ENCODE measurements at places on chromosomes 16 and 17.

DNA sequence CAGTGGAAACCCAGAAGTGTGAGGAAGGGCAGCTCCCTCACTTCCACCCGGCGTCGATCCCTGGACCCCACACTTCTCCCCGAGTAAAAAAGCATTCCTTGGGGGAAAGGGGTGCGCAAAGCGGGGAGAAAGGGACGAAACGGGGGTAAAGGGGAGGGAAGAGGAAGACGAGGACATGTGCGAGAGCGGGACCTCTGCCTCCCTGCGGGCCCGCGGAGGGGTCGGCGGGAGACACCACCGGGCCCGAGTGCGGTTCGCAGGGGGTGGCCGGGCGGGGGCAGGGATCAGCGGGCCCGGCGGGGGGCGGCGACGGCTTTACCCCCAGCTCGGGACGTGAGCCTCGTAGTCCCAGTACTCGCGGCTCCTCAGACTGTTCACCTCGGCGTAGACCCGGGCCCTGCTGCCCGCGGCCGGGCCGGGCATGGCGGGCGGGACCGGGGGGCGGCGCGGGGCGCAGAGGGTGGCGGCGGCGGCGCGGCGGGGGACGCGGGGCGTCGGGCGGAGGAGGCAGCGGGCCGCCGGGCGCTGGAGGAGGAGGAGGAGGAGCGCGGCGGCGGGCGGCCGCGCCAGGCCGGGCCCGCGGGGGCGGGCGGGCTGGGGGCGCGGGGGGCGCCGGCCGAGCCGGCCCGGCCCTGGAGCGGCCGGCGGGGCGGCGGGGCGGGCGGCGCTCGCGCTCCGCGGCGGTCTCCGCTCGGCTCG lies 443 bp downstream of the CSNK2A2 start:
- no peak for DNase-seq

- DNase-seq: no peak
Measured at GRCh38 chr17:59617156-59617732, 2.5 kb upstream of the CLTC start.

DNA sequence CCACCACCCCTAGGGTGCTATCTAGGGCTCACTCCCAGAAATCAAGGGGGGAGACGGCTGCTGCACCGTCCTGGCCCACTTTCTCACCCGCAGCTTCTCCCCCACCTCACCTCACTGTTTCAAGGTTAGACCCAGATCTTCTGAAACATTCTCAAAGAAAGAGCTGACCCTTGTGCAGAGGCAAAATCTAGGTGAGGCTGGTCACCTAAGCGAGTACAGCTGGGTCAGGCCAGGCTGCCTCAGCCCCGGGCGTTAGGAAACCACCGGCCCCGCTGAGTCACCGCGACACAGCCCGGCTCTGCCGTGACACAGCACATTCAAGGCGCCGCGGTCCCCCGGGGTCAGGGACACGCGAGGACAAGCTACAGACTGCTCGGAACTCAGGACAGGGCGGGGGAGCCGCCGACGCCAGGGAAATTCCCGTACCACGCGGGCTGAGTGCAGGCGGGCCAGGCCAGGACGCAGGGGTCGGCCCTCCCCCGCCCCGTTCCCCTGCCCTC lies 27.1 kb downstream of the GNPTG start:
- peak; percentile 11 for DNase-seq

- no peak for DNase-seq
Measured at GRCh38 chr17:4490637-4491061, 8.0 kb upstream of the SPNS2 start.

GRCh38 chr16:73149334-73149733 lies 101.4 kb upstream of the ZFHX3 start:
- DNase-seq: no peak

- no peak for DNase-seq
Measured at GRCh38 chr16:12498077-12498476, 305.6 kb downstream of the CPPED1 start.

DNA sequence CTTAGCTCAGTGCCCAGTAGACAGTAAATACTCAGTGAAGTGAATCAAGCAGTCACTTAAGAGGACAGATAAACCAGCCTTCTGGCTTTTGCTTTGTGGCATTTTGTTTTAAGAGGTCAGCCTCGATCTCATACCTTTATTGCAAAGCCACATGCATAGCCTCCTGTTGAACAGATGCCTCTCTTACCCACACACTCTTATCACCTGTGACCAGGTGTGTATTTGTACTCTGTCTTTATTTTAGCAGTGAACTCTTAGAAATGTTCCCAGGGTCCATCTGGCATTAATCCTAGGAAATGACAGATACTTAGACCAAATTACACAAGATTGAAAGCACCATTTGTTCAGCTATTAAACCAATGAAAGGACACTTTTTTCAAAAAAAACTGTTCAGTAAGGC lies 1426.5 kb downstream of the CDH11 start:
- no peak for DNase-seq

DNA sequence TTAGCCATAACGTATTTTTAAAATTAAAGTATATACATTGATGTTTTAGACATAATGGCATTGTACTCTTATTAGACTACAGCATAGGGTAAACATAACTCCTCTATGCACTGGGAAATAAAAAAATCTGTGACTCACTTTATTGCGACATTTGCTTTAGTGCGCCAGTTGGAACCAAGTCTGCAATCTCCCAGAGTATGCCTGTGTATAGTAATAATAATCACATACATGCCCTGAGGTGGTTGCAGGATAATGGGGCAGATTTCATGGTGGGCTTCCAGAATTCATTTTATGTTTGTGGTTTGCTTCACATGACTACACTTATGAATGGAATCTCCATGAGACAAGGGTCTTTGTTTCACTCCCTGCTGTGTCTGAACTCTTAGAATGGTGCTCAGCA lies 66.9 kb upstream of the N4BP1 start:
- no peak for DNase-seq

- DNase-seq: no peak
Measured at GRCh38 chr16:69073181-69073702, 32.2 kb upstream of the HAS3 start.

GRCh38 chr16:10367616-10368188 lies 18.2 kb upstream of the ATF7IP2 start:
- DNase-seq: no peak

- peak; percentile 12 for DNase-seq
Measured at GRCh38 chr16:74601126-74601871, 5.6 kb downstream of the GLG1 start.

GRCh38 chr16:72850853-72851252 lies 197.1 kb downstream of the ZFHX3 start:
- DNase-seq: no peak

DNA sequence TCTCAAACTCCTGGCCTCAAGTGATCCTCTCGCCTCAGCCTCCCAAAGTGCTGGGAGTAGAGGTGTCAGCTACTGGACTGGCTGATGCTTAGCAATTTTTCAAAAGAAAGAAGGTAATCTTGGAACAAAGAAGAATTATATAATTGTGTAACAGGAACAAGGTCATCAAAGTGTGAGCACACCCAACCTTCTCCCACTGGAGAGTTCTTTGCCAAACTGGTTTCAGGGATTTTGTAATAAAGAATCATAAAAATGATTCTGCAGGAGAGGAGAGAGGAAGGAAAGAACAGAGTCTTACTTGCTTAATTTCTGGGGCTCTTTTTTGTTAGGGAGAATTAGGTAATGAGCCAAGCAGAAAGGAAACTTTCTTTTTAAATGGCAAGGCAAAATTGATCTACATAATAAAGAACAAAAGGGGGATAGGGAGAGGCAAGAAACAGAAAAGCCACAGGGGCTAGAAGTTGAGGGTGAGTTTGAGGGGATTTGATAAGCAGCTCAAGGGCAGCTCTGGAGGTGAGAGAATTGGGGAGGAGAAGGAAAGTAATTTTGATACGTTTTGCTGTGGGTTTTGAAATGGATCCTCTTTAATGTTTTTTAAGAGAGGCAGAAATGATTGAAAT lies 21.3 kb downstream of the CHD9NB start:
- DNase-seq: no peak

DNA sequence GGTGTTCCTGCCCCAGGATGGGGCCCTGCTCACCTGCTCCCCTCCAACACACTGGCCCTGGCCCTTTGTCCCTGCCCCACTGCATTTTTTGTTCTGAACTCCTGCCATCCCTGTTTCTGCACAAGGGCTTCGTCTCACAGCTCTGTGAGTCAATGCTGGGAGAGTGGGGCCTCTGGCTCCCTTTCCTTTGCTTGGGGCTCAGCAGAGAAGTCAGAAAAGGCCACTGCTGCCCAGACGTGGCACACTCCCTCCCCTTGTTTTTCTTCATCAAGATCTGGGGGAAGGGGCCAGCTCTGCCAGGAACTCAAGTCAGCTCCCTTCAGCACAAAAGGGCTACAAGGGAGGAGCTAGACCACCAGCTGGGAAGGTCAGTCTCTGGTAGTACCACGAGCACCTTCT lies 8.9 kb downstream of the PROCA1 start:
- no peak for DNase-seq

GRCh38 chr17:71765437-71765836 lies 355.4 kb upstream of the SOX9 start:
- DNase-seq: no peak

DNA sequence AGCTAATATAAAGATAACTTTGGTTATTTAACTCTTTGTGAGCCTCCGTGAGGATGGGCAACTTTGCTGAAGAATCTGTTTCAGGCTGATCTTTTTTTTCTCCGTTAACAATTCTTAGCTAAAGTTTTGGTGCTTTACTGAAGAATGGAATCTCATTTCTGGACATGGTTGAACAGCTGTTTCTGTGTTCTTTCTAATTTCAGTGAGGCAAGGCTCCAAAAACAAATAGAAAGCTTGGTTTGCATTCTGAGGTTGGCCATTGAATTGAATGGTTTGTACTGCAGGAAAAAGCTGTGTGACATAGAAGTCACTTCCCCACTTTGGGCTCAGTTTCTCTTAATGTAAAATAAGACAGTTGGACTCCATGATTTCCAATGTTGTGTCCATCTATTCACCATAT lies 22.3 kb upstream of the HLF start:
- no peak for DNase-seq

DNA sequence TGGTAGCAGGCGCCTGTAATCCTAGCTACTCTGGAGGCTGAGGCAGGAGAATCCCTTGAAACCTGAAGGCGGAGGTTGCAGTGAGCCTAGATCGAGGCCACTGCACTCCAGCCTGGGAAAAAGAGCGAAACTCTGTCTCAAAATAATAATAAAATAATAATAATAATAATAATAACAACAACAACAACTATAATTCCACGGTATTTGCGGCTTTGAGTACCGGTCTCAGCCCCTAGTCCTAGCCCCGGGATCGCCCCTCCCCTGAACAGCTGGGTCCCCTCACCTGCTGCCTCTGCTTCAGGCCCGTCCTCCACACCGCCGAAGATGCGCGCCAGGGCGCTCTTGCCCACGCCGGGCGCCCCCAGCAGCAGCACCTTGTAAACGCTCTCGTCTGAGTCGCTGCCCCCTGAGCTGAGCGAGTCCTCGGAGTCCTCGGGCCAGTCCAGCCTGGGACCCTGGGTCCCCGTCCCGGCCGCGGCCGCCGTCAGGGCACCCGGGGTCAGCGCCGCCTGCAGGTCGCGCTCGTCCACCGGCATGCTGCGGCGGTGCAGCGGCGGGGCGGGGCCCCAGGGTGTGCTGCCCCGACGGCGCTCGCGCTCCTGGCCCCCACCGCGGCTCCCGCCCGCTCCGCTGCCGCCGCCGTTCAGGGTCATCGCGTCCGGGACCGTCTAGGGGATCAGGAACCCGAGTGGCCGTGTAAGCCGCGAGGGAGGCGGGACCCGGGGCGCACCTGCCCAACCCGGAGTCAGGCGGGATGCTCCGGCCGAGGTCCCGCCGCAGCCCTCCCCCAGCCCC lies 611 bp downstream of the RRAD start:
- no peak for DNase-seq

- no peak for DNase-seq
Measured at GRCh38 chr17:27952366-27952765, 59.2 kb upstream of the LYRM9 start.

GRCh38 chr17:17748604-17749003 lies 67.3 kb downstream of the RAI1 start:
- DNase-seq: no peak

DNA sequence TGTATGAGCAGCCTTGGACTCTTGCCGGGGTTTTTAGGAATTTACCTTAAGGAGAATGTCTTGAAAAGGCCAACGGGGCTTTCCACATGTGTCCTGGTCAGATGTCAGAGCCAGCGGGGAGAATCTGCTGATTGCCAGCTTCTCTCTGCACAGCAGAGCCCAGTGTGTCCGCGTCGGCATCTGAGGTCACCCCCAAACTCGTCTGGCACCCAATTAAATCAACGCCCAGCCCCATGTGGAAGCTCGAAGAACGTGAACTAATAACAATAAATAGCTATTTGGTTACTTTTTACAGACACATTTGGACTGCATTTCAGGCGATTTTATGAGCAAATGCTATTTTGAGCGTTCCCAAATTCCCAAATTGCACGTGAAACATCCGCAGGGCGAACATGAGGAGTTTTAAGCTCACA lies 303.5 kb downstream of the FOXL1 start:
- DNase-seq: no peak

DNA sequence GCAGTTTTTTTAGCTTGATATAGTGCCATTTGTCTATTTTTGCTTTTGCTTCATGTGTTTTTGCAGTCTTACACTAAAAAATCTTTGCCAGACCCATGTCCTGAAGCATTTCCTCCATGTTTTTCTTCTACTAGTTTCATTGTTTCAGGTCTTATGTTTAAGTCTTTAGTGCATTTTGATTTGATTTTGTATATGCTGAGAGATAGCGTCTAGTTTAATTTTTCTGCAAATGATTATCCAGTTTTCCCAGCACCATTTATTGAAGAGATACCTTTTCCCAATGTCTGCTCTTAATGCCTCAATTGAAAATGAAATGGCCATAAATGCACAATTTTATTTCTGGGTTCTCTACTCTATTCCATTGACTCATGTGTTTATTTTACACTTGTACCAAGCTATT lies 40.8 kb upstream of the NACA2 start:
- no peak for DNase-seq

GRCh38 chr17:14207791-14208190 lies 28.9 kb downstream of the CDRT15 start:
- no peak for DNase-seq

GRCh38 chr17:64209983-64210382 lies 53.1 kb downstream of the TEX2 start:
- no peak for DNase-seq

- no peak for DNase-seq
Measured at GRCh38 chr16:62137996-62138395, 101.8 kb upstream of the CDH8 start.

DNA sequence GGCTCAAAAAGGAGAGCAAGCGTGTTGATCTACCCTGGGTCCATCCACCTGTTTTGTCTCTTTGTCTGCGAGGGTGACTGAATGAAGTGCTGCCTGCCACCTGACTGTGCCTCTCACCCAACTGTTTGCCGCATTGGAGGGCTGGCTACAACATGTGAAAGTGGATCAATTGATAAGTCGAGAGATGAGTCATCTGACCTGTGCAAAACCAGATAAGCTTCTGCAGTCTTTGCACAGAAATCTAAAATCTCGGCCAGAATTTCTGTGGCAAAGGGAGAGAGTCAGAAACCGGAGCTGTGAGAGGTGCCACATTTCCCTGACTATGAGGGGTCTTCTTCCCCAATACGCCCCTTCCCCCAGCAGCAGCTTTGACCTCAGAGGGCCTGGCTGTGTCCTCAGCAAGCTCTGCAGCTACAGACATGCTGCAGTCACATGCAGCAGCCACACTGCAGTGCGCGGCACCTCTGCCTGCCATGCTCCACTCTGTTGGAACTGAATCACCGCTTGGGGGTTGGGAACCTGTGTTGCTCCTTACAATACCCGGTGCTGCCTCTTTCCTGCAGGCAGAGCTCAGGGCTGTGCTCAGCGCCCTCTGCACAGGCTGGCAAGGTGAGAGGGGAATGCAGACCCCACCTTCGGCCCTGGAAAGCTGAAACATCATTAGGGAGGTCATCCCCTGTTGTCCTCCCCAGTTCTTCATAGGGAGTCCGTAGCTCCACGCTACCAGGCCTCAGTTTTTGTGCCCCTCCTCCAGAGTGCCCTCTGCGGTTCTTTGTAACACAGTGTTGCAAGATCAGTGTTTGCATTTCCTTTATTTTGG lies 16.2 kb upstream of the HAS3 start:
- DNase-seq: no peak
